HuH-7 (cell line): ENCODE measurements at places on chromosomes 5 and 9.

GRCh38 chr5:55037046-55037771 lies 13.2 kb downstream of the GZMK start:
- DNase-seq, result no peak

DNA sequence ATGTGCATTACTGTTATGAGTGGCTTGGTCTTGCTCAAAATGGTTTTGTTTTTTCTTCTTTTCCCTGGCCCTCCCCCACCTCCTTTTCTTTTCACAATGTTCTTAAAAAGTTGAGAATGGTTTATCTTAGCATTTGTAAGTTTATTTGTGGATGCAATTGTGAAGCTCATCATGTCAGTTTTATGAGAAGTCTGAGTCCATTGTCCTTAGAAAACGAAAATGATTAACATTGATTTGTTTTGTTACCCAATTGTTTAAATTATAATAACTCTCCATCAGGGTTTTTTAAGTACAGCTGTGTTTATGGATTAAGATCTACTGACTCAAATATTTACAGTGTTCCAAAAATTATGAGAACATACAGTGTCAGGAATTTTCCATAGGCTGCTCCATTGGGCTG lies 511.3 kb upstream of the PAPPA start:
- DNase-seq, result no peak

- no peak for DNase-seq
Observed at GRCh38 chr5:168580227-168580508, 1.0 kb upstream of the PANK3 start.

- no peak for DNase-seq
Observed at GRCh38 chr5:83474991-83475390, 3.4 kb downstream of the VCAN start.

DNA sequence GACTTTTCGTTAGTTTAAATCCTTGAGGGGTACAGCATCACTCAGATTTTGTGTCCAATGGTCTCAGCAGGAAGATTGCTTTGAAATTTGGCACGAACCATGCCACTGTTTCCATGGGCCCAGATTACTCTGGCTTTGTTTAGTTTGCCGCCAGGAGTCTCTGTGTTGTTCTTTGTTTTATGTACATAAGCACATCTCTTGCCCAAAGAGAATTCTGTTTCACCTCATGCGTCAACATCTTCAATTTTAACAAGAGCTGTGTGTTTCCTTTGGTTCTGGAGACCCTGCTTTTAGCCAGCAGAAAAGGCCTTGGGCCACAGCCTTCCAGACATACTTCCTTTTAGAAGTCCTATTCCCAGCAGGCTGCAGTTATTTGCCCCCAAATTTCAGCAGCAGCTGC lies 62.4 kb downstream of the TNPO1 start:
- DNase-seq, result no peak

DNA sequence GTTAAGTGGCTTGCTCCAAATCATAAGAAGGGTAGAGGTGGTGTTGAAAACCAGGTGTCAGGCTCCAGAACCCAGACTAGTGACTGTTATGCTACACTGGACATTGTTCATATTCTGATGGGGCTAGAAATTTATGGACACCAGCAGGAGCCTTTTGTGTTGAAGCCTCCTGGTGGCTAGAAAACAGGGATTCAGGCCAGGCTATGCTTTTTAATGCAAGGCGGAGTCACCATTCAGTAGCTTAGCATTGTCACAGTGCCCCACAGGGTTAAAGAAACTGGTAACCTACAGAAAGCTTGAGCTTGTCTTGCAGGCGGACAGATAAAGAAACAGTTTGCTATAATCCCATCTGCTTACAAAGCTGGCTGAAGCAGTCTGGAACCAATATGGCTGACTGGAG lies 23.0 kb upstream of the GOLM1 start:
- peak; percentile 19 for DNase-seq

DNA sequence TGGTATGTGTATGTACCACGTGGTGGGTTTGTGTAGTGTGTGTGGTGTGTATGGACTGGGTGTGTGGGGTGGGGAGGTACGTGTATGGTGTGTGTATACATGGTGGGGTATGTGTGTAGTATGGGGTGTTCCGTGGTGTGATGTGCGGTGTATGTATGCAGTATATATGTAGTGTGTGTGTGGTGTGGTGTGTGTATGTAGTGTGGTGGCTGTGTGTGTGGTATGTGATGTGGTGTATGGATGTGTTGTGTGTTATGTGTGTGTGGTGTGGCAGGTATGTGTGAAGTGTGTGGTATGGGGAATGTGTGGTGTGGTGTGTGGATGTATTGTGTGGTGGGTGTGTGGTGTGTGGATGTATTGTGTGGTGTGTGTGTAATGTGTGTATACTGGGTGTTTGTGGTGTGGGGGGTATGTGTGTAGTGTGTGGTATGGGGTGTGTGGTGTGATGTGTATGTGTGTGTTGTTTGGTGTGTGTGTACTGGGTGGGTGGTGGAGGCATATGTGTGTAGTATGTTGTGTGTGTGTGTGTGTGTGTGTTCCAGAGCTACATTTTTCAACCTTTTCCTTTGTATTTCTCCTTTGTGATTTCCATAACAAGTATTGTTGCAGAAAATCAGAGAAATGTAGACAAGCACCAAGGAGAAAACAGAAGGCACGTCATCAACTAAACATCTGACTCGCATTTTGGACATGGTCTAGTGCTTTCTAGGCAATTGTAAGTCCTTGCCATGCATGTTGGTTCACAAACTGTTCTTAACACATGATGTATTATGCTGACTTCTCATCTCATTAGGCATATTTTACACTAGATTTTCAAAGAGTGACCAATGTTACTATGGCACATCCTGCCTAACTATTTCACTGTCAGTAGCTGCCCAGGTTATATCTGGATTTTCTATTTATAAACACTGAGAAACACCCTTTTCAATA lies 13.2 kb downstream of the SEMA4D start:
- no peak for DNase-seq

DNA sequence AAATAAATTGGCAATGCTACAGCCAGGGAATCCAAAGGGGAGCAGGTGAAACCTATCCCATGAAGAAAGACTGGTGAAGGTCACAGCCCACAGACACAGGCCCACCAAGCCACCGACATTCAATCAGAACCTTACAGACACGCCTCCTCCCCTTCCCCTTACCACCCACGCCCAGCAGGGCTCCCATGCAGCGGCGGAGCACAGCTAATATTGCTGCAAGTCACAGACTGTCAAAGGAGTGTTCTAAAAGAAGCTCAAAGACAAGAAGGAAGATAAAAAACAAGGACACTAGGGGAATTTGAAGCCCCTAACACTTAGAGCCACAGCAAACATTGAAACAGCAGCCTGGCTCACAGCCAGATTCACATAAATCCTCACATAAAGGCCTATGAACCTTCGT lies 91.2 kb downstream of the MED10 start:
- no peak for DNase-seq

DNA sequence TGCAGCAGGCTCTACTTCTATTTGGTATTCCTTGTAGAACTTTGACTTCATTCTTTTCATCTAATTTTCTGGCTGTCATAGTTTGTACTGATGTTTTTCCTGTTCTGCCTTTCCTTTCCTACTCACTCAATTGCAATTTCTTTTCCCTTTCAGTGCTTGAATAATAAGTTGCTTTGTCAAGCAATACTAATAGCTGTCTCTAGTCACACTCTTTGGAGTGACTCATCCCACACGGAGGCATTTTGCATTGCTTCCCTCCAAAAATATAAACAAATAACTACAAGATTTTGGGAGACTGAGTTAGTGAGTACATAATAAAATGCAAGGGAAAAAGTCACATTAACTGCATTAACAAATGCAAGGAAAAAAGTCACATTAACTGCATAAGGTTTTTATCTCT lies 465.9 kb downstream of the CDH9 start:
- no peak for DNase-seq

DNA sequence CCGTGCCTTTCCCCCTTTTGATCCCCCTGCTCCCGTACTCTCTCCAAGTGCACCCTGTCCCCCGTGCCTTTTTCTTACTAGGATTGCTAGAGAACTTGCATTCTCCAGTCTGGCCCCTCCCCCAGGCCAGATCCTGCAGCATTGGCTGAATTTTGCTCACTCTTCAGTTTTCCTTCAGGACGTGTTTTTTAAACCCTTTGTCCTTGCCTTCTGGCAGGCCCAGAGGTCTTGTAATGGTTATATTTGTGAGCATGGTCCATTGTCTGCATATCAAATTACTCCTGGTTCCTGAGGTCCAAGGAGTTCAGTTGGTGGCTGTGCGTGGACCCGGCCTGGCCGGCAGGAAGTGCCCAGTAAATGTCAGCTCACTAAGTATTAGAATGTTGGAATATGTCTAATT lies 606 bp downstream of the TBC1D13 start:
- no peak for DNase-seq
